ENCODE measurements at places on chromosomes 3 and 15.

DNA sequence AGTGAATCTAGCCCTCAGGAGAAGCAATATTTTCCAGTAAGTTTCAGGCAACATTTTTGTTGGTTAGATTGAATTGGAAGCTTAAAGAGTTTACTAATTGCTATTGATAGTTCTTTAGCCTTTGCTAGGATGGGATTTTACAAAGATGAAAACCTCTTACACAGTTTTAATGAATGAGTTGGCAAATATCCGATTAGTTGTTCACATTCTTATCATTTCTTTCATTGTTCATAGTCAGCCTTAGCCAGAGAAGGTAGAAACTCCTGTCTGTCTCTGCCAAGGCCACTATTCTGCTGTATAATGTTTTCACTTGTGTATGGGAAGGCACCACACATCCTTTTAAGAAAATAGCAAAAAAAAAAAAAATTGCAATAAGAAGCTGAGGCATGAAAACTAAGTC lies 222.0 kb upstream of the MANF start:
- DNase-seq = no peak

- DNase-seq = no peak
Measured at GRCh38 chr3:5479229-5479799, 291.8 kb downstream of the EDEM1 start.

DNA sequence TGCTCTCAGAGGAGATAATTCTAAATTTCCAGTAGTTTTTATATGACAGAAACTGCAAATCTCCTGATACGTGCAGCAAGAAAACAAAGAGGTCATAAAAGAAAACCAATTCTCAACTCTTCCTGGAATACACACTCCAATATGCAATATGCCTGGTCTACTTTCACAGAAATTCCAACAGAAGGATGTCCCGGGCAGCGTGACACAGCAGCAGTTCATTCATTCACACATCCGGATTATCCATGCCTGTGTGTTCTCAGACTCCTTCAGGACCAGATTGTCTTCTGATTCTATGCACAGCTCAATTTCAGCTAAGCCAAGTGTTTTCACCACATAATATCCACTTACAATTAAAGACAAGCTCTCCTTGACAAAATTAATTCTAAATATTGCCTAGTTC lies 64.3 kb downstream of the FBN1 start:
- DNase-seq = no peak

- DNase-seq = no peak
Measured at GRCh38 chr3:23756206-23756840, 49.4 kb upstream of the UBE2E1 start.

GRCh38 chr15:97684249-97684648 lies 276.3 kb upstream of the ARRDC4 start:
- DNase-seq = no peak

GRCh38 chr3:68728343-68728742 lies 204.0 kb downstream of the TAFA4 start:
- DNase-seq = no peak

DNA sequence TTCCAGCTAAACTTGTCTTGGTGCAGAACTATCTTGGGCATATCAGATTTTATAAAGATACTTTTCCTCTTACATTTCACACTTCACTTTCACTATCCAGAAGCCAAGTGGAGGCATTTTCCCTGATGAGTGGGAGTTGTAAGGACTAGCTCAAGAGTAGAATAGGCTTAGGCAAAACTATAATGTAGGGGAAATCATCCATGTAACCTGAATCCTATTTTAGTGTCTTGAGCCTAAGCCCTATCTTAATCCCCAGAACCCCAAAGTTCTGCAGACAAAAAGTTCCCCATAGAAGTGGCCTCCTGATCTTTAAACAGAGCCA lies 42.2 kb upstream of the CD47 start:
- no peak for DNase-seq

DNA sequence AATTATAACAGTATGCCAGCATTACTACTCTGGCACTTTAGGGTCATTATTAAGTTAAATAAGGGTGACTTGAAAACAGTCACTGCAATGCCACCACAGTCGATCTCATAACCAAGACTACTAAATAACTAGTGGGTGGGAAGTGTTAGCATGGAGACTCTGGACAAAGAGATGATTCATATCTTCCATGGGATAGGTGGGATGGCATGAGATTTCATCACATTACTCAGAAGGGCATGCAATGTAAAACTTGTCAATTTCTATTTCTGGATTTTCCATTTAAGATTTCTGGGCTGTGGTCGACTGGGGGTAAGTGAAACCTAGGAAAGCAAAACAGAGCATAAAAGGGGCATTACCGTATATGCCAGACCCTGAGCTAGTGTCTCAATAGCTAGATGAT lies 538.9 kb upstream of the GRM7 start:
- no peak for DNase-seq

GRCh38 chr3:46854555-46854991 lies 8.7 kb downstream of the MYL3 start:
- DNase-seq = no peak

DNA sequence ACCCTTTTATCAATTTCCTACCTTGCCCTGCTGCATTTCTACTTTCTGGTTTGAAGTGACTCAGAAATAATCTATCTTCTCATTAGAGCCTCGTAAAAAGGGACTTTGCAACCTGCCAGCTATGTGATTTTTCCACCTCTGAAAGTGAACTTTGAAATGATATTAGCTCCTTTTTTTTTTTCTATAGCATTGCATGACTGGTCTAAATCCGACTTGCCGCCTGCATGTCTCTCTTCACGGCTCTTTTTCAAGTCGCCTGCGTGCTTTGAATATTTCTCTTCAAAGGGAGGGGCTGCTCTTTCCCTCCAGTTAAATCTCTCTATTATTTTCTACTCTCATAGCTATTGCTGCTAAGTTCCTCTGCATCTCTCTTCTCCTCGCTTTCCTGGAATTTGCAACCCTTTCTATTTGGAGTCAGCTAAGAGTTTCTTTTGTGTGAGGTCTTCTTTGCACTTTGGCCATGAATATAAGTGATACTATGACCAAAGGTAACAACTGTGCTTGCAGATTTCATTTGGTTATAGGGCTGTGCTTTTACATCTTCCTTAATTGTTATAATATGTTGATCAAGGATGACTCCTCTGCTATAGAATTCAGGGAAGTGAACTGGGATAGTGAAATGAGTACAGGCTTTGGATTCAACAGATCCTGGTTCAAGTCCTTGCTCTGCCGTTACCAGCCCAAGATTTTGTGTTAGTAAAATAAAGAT lies 541.1 kb downstream of the AGBL1 start:
- DNase-seq = no peak

DNA sequence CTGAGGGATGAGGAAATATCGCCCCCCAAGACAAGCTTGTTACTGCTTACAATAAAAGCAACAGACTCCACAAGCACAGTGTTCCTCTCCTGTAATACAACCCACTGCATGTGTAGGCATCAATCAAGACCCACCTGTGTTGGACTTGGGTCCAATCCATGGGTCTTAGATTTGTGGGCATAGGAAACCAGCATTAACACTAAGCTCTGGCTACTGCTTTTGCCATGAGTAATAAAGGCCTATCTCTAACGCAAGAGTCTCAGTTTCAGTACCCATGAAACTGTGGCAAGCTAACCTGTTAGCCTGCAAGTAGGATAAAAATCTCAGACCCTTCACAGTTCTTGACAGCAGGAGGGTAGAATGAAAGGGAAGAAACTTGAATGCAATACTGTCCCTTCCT lies 5.2 kb upstream of the EIF1B start:
- no peak for DNase-seq

- DNase-seq = no peak
Measured at GRCh38 chr3:150022381-150023238, 51.9 kb upstream of the PFN2 start.

DNA sequence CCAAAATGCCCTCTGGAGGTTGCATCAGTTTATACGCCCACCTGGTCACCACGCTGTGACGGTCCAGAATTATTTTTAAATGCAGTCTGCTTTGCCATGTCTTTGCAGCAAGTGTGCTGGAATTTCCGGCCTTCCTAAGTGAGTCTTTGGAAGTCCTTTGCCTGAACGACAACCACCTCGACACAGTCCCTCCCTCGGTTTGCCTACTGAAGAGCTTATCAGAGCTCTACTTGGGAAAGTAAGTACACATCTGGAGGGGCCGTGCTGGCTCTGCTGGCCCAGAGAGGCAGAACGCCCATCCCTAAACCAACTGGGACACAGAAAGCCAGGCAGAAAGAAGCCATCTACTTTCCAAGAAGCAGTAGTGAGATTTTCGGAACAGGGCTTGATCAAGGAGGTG lies 101.8 kb downstream of the LRRK1 start:
- DNase-seq = no peak

DNA sequence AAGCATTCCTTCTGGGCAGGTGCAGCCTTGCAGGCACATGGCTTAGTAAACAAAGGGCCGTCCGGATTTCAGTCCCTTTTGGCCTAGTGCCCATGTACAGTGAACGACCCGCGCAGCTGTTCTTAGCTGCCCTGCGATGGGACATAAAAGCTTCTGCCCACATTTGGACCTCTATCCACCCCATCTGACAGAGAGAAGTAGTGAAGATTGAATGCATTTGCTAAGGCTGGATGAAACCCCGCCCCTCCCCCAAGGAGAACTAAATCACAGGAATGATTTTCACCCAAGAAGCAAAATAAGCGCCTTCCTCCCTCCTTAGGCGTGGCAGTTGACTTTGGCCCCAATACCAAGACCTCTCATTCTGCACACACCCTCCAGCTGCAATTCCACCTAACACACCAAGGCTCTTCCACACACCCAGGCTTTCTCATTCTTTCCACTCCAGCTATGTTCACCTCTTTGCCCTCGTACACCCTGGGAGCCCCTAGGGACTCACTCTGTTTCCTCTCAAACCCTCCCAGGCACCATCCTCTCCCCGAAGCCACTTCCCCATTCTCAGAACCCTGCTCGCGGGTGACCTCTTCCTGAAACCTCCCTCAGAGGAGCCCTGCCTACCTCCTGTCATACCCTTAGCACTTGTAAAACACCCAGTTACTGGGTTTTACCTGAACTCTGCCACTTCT lies 14.1 kb upstream of the HRH1 start:
- no peak for DNase-seq

DNA sequence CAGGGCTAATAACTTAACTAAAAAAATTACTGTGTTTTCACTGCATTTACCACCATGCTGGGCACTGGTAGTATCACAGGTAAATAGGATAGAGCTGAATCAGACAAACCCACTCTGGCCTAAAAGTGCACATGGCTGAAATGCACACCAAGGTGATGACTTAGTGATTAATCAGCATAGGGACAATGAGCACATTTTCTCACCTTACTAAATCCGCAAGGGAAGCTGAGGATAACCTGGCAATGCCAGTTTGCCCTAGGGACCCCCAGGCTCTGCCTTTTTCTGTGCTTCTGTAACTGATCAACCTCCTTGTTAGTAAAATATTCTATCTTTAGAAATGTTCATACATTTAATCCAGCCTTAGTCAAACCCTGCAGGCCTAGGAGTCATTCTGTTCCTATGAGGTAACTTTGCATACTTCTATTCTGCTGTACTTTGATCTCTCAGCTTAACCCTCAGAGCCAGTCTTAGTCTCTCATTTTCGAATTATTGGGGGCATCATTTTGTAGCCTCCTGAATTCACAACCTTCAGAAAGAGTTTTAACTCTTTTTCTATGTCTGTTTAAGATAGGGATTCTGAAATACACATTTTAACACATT lies 562.9 kb upstream of the KCNMB2 start:
- DNase-seq = no peak

- DNase-seq = no peak
Measured at GRCh38 chr3:66606868-66607267, 106.0 kb upstream of the LRIG1 start.

DNA sequence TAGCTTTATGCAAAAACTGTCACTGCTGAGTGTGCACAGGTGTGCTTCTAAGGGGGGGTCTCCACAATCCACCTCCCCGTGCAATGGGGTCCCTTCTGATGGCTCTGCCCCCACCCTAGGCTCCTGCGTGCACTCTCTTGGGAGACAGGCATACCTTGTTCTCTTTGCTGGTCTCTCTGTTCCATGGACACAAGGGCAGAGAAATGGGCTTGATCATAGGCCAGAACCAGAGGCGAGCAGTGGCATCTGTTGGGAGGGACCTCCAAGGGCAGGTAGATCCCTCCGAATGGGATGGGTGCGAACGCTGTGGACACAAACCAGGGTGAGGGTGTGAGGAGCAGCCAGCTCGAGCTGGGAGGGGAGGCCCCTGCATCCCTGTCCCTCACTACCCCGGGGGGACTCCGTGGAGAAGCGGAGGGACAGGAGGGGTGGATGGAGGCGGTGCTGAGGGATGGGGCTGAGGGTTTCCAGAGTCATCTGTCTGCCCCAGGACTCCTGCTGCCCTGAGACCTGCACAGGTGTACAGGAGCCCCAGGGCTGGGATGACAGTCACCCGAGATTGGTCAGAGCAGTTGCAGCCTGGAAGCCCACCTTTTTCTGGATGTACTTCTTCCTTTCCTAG lies 175.0 kb downstream of the KLF13 start:
- no peak for DNase-seq

DNA sequence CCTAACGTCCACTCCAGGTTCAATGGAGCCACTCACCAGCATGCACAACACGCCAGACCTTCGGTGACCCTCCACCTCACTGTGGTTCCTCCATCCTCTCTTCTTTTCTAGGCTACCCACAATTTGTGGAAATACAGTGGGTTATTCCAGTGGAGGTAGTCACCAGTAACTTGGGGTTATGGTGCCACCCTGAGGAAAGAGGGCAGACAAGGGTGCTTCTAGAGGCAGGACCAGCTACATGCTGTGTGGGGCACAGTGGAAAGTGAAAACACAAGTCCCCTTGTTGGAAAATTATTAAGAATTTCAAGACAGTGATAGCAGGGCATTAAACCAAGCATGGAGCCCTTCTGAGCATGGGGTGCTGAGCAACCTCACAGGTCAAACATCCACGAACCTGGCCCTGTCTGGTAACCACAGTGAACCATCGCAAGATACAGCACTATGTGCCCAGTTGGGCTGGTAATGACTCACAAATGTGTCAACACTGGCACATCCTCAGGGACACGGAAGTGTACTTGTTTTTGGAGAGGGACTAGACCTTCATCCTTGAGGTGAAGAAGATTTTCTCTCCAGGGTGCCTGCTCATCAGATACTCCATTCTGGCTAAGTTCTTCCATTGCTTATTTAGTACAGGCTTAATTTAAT lies 166.7 kb downstream of the STT3B start:
- DNase-seq = no peak

DNA sequence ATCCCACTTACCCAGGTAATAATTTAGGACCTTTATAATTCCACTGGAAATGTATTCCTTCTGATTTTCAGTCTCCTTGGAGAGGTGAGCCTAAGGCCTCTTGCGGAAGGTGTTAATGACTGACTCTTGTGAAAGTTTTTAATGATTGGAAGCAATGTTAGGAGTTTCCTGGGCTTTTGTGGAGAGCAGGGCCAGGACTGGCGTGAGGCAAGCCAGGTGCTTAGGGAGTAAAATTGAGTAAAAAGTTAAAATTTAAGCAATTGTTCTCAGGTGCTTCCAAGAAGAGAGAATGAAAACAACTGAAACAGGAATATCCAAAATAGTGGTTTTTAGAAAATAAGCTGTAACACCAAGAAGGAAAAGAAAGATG lies 130.6 kb upstream of the TGFBR2 start:
- DNase-seq = no peak

- DNase-seq = no peak
Measured at GRCh38 chr3:148682997-148683396, 14.7 kb upstream of the AGTR1 start.

Measured in activated CD4-positive, CD25-positive, alpha-beta regulatory T cell (primary cell).